Mesothelial cell of epicardium (in vitro differentiated cells): ENCODE measurements at places on chromosomes 1 and 21. TPM values are rescaled to one million over a fixed set of nuclear protein-coding genes. Genes with fewer than 3 reads are reported as not detected.

The RCOR3 gene
- total RNA-seq = 77.8 to 78.9 TPM (median 78.7 TPM) in 3 replicates

GRCh38 chr1:85612704-85613361 lies 32.3 kb downstream of the CCN1 start:
- peak overlapping the region; percentile 93 for H3K27ac ChIP-seq
- no peaks in the 10 kb centered on the region for H3K27me3 ChIP-seq
- H3K4me3 ChIP-seq = no peak overlapping the region
- no peaks in the 10 kb centered on the region for H3K36me3 ChIP-seq
- no peak for DNase-seq

DNA sequence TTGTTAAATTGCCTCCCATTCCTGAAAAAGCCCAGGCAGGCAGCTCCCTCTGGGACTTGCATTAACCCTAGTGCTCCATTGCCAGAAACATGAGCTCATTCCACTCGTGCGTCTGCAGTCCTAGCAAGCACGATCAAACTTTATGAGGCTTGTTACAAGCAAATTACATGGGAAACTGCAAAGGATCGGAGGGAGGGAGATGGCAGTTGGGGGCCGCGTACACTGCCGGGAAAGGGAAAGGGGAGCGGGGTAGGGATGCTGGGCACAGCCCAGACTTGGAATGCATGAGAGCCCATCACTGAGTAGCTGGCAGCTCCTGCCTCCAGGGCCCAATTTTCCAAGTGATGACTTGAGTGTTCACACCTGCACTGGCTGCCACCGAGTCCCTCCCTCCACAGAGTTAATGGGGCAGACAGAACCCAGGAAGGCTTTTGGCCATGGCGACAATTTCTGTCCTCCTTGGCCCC lies 169.9 kb downstream of the BRINP2 start:
- H3K27ac ChIP-seq = no peak overlapping the region
- peaks cover 9% of the 10 kb centered on the region for H3K4me1 ChIP-seq
- H3K4me3 ChIP-seq = no peak overlapping the region
- peaks cover 2% of the 10 kb centered on the region for H3K27me3 ChIP-seq

The GIPC2 gene
- 0.18 to 0.23 TPM (median 0.20 TPM) in 3 replicates for total RNA-seq

GRCh38 chr1:80533775-80534334 lies 1266.9 kb upstream of the ADGRL2 start:
- peak overlapping the region; percentile 28 for H3K27ac ChIP-seq
- DNase-seq = no peak
- peaks cover 35% of the 10 kb centered on the region for H3K4me1 ChIP-seq
- H3K36me3 ChIP-seq = no peaks in the 10 kb centered on the region
- no peaks in the 10 kb centered on the region for H3K27me3 ChIP-seq
- H3K4me3 ChIP-seq = no peak overlapping the region

DNA sequence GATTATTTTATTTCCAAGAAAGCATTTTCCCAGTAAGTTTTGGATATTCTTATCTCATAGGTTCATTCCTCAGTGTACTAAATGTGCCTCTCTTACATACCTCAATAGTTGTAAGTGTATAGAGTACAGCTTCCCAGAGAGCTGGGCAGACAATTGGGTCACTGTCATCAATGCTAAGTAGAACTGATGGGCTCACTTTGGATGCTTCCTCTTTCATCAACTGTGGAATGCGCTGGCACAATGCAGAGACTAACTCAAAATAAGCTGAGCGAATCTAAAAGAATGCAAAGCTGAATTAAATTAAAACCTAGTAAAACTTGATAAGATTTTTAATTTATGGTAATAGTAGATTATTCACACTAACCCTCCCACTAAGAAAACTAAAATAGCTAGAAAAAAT lies 21.5 kb downstream of the LTN1 start:
- DNase-seq = no peak
- peaks cover 46% of the 10 kb centered on the region for H3K36me3 ChIP-seq
- H3K4me3 ChIP-seq = no peak overlapping the region
- H3K27ac ChIP-seq = no peak overlapping the region
- H3K4me1 ChIP-seq = no peaks in the 10 kb centered on the region

DNA sequence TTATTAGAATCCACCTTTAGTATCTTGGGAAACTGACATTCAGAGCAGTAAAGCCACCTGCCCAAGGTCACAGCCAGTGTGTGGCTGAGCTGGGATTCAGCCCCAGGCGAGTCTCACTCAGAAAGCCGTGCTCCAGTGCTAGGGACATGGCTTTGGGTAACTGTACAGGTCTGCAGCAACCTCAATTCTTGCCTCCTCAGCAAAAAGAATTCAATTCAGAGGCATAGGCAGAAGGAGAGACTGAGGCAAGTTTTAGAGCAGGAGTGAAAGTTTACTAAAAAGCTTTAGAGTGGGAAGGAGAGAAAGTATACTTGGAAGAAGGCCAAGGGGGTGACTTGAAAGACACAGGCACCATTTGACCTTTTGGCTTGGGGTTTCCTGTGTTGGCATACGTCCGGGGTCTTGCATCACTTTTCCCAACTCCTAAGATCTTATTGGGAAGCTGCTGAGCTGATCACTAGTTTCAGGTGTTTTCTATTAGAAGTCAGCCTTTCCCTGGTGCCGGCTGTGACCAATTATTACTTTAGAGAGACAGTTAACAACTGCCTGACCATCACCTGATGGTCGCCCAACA lies 529.3 kb downstream of the MATN1 start:
- H3K27ac ChIP-seq = no peak overlapping the region
- H3K27me3 ChIP-seq = peaks cover 51% of the 10 kb centered on the region
- no peaks in the 10 kb centered on the region for H3K4me1 ChIP-seq
- no peaks in the 10 kb centered on the region for H3K36me3 ChIP-seq
